ENCODE measurements at places on chromosomes 3 and 15. TPM values are rescaled to one million over a fixed set of nuclear protein-coding genes. Genes with fewer than 3 reads are reported as not detected.

GRCh38 chr3:159751146-159751545 lies 237.5 kb upstream of the IL12A start:
- DNase-seq = no peak

- no peak for DNase-seq
These were observed 30.2 kb upstream of the HCLS1 start for GRCh38 chr3:121690777-121691405.

- no peak for DNase-seq
These were observed 94.7 kb upstream of the RNF7 start for GRCh38 chr3:141643391-141643790.

GRCh38 chr3:114827495-114827894 lies 319.6 kb downstream of the ZBTB20 start:
- DNase-seq = no peak

DNA sequence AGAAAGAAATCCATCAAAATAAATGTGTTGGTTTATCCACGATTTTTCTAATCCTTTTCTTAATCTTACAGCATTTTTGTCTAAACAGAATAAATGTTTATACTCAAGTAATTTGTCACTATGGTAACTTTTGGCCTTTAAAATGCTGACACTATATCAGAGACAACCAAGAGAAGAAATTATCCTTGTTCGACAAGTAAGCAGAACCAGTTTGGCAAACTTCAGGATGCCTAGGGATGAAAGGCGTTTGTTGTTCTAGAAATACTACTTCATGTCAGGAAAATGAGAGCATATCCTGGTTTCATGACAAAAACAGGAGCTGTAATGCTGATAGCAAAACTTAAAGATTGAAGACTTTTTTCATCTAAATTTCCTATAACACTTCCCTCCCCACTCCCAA lies 308.0 kb upstream of the ATP11B start:
- no peak for DNase-seq

MST1R gene
- total RNA-seq = 1.4 TPM

DNA sequence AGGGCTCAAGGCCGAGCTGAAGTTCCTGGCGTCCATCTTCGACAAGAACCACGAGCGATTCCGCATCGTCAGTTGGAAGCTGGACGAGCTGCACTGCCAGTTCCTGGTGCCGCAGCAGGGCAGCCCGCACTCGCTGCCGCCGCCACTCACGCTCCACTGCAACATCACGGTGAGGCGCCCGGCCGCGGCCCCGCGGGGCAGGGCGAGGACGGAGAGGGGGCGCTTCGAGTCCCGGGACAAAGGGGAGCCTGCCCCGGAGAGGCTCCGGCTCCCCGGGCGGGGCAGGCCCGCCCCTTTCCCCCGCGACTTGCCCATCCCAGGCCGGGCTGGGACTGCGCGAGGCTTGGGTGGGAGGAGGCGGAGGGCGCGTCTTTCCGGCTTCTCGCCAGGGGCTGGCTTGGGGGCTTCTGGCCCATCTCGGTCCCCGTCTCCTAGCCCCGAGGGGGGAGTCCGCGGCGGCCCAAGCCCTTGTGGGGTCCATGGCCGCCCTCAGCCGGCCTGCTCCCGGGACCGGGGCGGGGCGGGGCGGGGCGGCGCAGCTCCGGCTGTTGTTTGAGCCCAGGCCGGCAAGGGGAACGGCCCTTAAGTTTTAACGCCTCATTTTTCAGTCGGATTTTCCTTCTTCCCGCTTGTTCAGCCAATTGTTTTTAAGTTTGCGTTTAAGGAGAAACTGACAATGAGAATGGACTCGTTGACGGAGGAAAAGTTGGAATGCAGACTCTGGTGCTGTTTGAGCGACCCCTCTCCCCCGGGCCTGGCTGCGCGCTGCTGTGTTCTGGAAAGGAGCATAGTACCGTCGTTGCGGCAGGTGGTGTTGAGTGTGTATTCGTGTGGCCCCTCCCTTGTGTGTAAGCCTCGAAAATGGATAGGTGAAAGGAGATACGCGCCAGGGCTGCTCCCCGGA lies 683 bp downstream of the UBE2Q2 start:
- DNase-seq = peak; percentile 49

DNA sequence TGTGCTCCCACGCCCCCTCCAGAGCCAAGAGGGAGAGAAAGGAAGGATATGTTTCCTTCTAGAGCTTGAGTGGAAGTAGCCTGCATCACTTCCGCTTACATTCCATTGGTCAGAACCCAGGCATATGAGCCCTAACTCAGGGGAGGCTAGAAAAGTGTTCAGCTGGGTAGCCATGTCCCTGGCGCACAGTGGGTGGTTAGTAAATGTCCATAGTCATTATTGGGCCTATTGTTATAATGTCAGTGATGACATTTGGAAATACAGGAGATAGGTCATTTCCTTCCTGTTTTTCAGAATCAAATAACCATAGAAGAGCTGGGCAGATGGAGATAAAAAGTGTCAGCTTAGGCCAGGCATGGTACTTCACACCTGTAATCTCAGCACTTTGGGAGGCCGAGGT lies 27.3 kb downstream of the CD276 start:
- no peak for DNase-seq

- no peak for DNase-seq
These were observed 62.6 kb downstream of the DOCK3 start for GRCh38 chr3:50737193-50737905.

- no peak for DNase-seq
These were observed 5.6 kb upstream of the PYDC2 start for GRCh38 chr3:191455257-191455952.

DNA sequence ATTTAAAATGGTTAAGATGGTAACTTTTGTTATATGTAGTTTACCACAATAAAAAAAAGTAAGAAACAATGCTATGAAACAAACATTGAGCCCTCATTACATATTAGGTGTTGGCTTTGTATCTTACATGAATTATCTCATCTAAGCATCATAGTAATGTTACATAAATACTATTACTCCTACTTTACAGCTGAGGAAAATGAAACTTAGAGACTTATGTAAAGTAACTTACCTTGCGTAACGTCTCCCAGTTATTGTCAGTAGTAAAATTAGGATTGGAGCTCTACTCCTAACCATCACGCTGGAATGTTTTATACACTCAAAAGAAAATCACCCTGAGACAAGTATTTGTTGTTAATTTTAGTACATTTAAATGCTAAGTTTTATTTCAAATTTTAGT lies 42.2 kb downstream of the DNAJC13 start:
- DNase-seq = no peak

EIF4A2 gene
- 544 TPM for total RNA-seq

- DNase-seq = no peak
These were observed 33.7 kb downstream of the CORO2B start for GRCh38 chr15:68612503-68612902.

GRCh38 chr3:46138581-46138980 lies 69.5 kb downstream of the CCR1 start:
- DNase-seq = no peak

DNA sequence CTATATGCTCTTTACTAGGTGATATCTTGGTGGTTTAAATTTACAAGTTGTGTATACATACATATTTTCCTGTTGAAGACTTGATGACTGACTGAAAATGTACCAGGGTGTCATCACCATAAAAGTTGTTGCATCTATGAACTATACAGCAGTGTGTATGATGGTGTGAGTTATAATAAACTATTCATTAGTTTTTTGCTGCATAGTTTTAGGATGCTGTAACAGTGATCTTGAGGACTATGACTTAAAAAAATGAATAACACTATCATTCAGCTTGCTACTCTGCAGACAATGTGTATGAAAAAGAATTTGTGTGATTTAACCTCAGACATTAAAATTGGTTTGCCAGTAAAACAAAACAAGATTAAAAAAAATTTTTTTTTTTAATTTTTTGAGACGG lies 49.0 kb downstream of the UBE2E2 start:
- no peak for DNase-seq

DNA sequence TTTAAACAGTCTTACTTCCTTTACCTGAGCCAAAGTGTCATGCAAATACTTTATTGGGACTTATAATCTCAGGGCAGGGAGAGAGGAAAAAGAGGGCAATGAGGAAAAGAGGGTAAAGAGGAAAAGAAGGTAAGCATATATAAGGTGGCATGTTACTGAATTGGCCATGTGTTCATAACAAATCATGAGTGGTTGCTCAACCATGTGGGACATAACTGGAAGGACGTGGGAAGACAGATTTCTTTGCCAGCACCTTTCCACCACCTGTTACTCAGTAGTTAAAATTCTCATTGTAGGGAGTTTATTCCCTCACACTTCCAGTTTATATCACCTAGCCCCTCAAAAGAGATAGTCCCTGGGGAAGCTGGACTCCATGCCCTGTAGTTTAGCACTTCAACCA lies 54.7 kb upstream of the TPRG1 start:
- DNase-seq = no peak

DNA sequence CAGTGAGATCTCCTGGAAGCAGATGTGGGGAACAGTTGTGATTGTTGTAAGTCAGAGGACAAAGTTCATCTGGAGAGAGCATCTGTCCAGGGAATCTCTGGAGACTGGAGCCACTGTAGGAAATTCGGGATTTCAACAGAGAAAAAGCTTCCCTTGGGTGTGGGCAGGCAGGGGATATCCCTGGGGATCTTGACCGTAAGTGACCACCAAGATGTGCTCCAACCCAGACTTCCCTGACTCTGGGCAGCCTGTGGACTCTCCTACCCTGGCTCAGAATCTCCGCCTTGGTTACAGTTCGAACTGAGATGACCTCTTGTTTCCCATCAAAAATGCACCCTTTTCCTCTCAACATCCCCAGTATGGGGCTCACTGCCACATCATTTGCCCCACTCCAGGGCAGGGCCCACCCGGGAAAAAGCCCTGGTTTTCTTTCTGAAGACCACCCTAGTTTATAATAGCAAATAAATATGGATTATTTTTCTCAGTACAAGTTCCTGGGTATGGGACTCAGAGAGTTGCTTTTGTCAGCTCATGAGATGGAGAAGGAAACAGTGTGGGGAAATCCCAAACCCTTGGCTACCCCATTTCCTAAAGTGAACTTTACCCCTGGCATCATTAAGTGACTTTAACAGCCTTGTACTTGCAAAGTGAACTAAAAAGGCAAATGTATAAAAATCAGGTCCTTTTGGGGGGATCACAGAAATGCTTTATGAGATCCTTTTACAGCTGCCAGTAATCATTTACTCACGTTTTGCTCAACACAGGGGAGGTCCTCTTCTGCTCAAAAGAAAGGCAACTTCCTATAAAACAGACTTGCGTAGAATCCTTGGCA lies 89.9 kb downstream of the CCNL1 start:
- no peak for DNase-seq

DNA sequence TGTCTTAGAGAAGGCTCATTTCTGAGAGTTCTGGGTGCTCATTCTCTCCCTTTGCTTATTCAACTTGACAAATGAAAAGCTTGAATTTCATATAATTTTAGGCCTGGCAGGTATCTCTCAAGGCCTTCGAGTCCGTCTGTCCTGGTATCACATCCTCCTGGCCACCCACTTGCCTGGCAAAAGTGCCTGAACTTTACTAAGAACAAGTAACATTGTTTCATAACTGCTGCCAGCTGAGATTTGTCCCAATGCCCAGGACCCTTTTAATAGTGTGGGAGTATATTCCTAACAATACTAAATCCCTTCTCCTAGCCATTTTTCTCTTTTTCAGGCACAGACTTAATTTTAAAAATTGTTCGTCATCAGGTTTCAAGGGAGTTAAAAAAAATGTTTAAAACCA lies 18.1 kb downstream of the LARP6 start:
- no peak for DNase-seq

RPP25 gene
- 2.8 TPM for total RNA-seq

- DNase-seq = no peak
These were observed 301.2 kb upstream of the PROK2 start for GRCh38 chr3:72086042-72086742.

- DNase-seq = no peak
These were observed 47.5 kb upstream of the RAD51 start for GRCh38 chr15:40647523-40647922.

DNA sequence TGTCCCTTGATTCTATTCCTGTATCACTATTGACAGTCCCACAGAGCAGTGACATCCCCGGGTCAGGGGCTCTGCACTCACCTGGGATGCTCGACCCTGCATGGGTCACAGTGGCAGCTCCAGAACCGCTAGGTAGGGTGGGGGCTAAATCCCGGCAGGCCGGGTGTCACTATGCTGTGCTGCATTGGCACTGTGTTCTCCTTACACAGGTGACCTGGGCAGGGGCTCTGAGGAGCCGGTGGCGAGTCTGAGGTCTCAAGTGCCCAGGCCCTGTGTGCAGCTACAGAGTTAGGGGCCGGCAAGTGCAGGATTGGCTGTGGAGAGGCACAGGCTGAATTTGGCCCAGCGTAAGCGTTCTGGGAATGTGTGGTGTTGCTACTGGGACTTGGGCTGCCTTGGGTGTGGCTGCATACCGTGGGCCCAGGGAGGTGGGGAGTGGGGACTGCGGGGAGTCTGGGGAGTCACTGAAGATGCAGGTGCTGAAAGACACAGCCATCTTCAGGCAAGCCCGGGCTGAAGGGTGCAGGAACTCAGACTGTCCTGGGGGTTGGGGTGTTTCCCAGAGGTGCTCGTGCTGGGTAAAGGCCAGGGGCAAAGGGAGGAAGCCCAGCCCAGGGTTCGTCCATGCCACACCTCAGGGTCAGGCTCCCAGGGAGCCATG lies 102.6 kb upstream of the PRR20G start:
- no peak for DNase-seq

PIAS1 gene
- 63.7 TPM for total RNA-seq

DOCK3 gene
- total RNA-seq = 2.6 TPM

DNA sequence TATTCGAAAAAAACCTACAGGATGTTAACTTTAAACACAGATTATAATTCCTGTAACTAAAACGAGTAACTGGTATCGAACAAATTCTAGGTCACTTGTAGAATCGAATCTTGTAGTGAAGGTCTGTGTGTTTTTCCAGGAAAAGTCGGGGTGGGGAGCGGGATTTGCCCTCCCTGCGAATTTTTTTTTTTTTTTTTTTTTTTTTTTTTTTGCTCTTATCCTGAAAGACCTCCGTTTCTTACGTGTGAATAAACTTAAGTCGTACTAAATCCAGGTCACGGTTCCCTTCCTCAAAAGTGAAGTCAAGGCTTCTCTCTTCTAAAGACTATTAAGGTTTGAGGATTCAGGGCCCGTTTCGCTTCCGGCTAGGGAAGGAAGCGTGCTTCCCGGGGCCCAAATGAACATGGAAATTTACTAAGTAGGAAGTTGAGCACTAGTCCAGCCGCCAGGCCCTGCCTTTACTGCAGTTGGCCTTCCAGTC lies 770 bp downstream of the TBC1D5 start:
- no peak for DNase-seq

- no peak for DNase-seq
These were observed 303.9 kb downstream of the AGBL1 start for GRCh38 chr15:86383611-86384010.

- no peak for DNase-seq
These were observed 299.1 kb downstream of the TLE3 start for GRCh38 chr15:69798481-69799250.

GRCh38 chr3:37785736-37786135 lies 75.9 kb upstream of the CTDSPL start:
- DNase-seq = no peak

CCR8 gene
- total RNA-seq = 2.8 TPM

- no peak for DNase-seq
These were observed 166.9 kb downstream of the SUCNR1 start for GRCh38 chr3:152040319-152040718.

NAALADL2 gene
- total RNA-seq = 0.55 TPM

HTR3E gene
- total RNA-seq = not detected

- DNase-seq = no peak
These were observed 46.1 kb downstream of the ZFAND6 start for GRCh38 chr15:80105595-80105994.

- no peak for DNase-seq
These were observed 73.7 kb downstream of the TM2D3 start for GRCh38 chr15:101578443-101578894.

All from T-cell (primary cell).